M059J (cell line): ENCODE measurements at places on chromosomes 3 and 15.

DNA sequence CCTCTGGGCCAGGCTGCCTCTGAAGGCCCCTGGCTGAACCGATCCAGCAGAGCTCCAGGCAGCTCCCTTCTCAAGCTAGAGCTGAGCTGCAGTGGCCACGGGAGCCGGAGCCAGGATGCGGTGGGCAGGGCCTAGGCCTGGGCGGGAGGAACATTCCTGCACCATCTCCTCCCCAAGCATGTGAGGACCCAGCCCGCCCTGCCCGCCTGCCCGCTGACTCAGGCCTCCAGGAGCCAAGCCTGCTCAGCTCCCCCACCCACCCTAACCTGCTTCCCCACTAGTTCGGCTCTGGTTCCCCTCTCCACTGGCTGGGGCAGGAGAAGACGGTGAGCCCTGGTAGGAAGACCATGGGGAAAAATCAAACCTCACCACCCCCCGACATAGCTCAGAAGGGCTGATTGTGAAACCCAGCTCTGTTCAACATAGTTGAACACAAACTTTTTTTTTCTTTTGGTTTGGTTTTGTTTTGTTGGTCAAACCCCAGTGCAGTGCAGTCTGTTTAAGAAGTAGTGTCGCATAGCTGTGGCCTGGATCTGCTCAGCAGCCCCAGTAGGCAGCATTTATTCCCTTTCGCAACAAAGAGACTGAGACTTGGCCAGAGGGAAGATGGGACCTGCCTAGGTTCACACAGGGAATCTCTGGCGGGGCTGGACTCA is 13.5 kb downstream of the SNX33 start:
- peak; percentile 93 for DNase-seq

GRCh38 chr3:122469659-122470058 is 45.1 kb downstream of the KPNA1 start:
- DNase-seq = no peak

- no peak for DNase-seq
These were observed 34.9 kb downstream of the FLNB start for GRCh38 chr3:58042947-58043707.

- peak; percentile 30 for DNase-seq
These were observed 18.1 kb downstream of the HEMK1 start for GRCh38 chr3:50587373-50587772.

DNA sequence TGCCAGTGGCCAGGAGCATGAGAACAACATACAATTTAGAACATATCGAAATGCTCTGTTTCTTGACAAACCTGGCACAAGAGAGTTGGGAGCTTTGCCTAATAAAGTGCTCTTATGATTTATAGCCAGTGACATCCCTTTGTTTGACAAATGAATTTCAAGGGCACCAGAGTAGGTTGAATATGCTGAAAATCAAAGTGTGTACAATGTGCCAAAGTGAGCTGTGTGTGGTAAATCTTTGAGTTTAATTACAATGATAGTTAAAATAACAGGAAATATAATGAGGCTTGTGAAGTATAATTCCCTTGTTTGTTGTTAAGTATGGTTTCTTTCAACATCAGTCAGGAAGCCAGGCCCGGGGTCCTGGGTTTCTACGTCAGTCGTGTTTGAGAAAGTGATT is 211.9 kb downstream of the EBLN2 start:
- no peak for DNase-seq

DNA sequence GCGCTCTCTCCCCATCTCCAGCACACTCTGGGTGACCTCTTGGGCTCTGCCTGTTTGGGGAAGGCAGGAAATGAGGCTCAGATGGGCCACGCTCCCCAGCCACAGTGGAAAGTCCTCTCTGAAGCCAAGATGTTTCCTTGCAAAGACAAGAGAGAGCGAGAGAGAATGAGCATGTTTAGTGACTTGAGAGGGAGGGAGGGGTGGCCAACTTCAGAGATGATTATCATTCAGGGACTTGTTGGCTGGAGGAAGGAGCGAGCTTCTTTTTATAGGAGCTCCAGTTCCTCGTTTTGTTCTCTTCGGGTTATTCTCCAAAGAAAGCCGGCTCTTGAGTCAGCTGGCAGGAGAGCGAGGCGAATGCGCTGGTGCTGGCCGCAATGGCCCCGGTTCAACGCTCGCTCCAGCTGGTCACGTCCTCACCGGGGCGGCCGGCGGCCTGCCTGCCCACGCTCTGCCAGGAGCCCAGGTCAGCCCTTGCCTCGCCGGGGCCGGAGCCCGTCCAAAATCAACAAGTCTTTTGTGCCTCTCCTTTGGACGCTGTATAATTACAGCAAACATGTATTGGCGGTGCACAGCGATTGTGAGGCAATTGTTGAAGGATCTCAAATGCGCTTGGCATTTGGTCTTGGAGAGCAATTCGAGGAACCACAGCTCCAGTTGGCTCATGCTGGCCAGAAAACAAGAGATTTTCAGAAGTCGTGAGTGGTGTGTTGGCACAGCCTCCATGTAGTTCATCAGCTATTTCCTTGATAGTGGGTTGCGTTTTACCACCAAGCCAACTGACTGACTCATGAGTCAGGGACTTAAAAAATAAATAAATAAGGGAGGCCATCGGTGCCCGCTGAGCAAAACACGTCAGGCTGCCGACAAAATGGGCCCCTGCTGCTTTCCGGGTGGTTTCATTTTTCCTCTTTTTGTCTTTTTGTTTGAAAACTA is 288.6 kb downstream of the UACA start:
- DNase-seq = peak; percentile 98

DNA sequence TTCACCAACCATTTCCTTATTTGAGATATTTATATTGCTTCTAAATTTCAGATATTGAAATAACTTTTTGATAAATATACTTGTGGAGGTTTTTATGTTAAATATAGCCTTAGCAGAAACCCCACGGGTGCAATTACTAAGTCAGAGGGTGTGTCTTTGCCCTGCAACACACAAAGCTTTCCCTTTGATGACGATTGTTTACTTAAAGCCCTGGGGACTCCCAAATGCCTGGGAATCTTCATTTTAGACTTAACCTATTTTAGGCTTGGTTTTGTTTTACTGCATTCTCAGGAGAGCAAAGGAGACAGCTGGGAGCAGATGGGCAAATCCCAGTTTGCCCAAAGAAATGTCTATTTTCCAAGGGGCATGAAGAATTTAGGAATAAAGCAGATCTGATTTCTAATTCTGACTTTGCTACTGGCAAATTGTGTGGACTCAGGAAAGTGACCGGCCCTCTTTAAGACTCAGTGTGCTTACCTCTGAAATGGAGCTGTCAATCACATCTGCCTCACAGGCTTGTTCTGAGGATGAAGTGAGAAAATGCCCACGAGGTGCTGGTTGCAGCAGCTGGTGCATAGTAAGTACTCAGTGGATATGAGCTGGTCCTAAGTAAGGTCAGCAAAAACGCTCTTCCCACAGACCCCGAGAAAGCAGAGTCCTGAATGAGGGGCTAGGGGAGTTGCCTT is 49.3 kb upstream of the CA12 start:
- no peak for DNase-seq

GRCh38 chr3:126655887-126656286 is 963 bp upstream of the TXNRD3 start:
- DNase-seq = no peak

DNA sequence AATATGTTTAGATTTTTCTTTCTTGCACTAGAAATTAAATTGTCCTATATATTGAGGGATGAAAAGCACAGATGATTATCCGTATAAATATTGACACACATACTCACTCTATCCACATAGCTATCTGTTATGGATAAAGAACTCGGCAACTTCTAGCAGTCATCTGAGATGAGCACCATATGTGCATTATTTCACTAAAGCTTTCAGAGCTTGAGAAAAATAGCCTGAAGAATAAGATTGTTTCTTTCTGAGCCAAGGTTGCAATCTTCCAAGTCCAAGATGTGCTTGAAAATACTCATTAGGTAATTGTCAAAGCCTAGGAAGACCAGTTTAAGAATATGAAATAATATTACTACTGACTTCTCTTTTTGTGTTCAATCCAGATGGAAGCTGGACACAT is 40.5 kb downstream of the COL8A1 start:
- DNase-seq = no peak
